ENCODE measurements at places on chromosomes 1 and 21.

GRCh38 chr1:31938184-31938975 is at the start of gene PTP4A2:
PTP4A2 (minus strand) TSS chr1:31938368; CDS start chr1:31919065, 19,303 bp downstream.
- peak; percentile 91 for DNase-seq

- DNase-seq: no peak
Measured at GRCh38 chr1:17023573-17023972, 11.8 kb upstream of the ATP13A2 start.

DNA sequence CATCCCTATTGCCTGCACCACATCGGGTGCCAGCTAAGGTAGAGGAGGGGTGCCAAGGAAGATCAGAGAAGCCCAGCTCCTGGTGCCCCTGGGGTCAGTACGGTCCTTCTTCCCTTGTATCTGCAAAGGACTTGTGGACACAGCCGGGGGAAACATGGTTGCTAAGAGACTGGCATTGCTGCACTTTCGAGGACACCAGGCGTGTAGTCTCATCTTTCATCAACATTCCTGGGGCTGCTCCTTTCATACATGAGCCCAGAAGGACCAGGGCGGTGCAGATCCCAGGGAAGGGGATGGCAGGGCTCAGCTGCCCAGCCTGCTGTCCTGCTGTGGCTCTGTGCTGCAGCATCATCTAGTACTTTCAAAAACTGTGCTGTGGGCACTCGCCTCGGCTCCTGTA is 61.0 kb downstream of the RUNX1 start:
- DNase-seq: no peak

DNA sequence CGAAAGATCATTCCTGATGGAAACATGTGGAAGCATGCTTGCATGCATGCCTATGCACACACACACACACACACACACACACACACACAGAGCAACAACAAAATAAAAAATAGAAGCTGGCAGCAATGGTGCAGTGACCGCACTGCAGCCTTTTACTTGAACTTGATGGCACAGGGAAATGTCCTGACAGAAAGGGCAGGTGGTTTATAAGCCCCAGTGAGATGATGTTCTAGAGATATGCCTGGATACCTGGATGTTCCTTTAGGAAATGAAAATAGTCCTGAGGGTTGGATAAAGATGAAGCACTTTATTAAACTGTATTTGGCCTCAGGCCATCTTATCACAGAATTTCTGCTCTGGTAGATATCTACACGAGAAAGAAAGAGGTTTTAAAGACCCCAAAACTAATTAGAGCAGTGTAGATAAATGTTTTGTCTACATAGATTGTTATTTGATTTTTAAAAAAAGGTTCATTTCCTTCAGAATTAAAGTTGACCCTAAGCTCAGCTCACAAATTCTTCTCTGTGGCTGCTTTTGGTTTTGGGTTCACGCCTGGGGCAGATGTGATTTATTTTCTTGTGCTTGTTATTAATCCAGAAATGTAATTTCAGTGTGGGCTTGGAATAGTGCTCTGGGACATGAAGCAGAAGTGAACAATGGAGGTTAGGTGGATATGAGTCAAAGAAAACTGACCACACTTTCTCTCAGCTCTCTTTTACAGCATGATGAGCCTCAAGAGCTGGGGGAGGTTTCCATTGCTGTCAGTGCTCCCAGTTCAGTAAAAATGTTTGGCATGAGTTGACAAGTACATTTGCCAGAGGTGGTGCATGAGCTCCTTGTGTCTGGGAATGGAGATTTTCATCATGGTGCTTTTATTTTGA is 22.9 kb downstream of the ADAM30 start:
- no peak for DNase-seq

- DNase-seq: no peak
Measured at GRCh38 chr1:90417126-90417525, 300.0 kb downstream of the BARHL2 start.

DNA sequence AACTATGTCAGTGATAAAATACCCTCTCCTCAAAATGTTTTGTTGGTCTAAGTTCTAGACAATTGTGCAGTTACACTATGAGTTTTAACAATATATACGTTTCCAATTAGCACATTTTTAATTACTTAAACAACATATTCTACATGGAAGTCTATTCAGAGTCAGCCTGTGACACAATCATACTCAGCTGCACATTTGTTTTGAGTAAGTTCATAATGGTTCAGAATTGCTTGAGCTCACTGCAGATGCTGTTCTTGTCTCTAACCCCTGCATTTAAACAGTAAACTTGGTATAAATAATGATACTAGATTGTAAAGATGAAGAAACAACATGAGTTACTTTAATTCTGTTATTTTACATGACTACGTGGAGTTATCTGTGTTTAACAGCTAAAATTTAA is 30.6 kb downstream of the CDKN2C start:
- no peak for DNase-seq

GRCh38 chr1:26378088-26378878 is 5.7 kb upstream of the ZNF683 start:
- DNase-seq: no peak

GRCh38 chr1:20867847-20868246 is 80.7 kb upstream of the HP1BP3 start:
- no peak for DNase-seq

GRCh38 chr1:233114159-233114558 is 163.7 kb downstream of the NTPCR start:
- no peak for DNase-seq

GRCh38 chr1:27588256-27589232 is 15.4 kb downstream of the AHDC1 start:
- DNase-seq: no peak

DNA sequence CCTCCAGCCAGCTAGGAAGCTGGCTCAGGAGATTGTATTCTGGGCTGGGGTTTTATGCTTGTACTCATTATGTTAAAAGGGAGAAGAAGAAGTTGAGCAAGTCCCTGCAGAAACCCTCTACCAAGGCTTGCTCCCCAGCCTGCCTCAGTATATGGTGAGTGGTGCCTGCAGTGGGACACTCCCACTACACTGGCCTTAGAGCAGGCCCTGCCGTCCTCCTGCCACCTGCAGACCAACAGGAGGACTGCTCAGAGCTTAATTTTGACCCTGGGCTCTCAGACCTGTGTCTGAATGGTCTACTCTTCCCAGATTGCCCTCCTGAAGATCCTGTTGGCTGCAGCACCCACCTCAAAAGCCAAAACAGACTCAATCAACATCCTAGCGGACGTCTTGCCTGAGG is 13.0 kb downstream of the STRIP1 start:
- DNase-seq: no peak

DNA sequence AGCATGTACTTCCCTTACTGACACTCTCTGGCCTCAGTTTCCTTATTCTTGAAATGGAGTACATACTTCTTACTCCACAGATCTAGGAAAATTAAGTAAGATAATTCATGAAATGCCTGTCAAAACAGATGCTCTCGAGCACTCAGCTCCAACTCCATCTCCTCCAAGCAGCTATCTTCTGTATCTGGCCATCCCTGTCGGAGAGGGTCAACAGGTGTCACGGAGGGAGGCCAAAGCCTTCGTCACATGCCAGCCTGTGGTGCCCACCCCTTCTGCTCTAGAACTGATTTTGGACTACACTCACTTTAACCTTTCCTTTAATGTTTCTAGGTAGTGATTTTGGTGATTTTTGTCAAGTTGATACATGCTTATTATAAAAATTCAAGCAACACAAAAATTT is 18.8 kb upstream of the PKP1 start:
- DNase-seq: no peak

GRCh38 chr1:227893949-227894721 is 53.6 kb downstream of the WNT9A start:
- DNase-seq: no peak

DNA sequence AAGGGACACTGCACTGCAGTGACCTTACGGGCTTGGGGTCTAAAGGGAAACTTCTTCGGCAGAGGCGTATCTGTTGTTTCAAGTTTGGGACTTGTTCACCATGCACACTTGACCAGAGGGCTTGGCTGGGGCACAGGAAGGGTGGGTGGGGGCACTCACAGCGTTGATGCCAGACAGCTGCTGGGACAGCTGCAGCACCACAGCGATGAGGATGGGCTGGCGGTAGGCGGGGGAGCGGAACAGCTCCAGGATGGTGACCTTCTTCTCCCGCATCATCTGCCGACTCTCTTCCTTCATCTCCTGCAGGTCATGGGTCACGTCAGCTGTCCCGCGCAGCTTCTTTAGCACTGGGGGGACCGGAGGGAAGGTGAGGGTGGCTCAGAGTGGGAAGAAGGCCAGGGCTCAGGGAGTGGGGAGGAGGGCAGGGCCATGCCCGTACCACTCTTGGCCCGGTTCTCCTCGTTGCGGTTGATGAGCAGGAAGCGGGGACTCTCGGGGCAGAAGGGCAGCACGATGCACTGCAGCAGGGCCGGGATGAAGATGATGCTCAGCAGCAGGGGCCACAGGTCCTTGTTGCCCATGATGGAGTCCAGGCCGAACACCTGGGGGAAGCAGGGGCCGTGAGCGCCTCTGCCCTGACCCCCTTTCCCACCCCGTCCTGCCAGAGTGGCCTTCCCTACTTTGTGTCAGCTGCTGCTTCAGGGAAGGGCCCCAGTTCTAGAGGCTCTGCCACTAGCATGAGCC is 29.1 kb downstream of the SLC2A1 start:
- DNase-seq: no peak

- no peak for DNase-seq
Measured at GRCh38 chr1:96498744-96499340, 222.7 kb upstream of the PTBP2 start.

DNA sequence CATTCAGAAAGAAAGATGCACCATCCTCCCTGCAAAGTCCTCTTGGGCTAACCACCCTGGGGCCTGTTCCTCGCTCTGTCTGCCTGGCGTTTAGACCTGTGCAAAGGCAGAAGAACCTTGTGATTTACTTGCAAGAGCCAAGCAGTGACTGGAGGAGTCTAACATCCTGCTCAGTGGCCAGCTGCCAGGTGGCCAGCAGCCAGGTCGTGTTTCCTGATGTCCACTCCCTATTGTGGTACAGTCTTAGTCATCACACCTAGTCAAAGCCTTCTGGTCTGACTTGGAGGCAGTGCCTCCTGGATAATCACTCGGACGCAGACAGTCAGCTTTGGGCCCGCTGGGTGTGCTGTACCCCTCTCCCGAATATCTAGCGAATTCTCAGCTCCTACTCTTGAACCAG is 118.1 kb downstream of the PGBD5 start:
- DNase-seq: no peak

- no peak for DNase-seq
Measured at GRCh38 chr1:156310962-156311361, 11.9 kb upstream of the VHLL start.

GRCh38 chr21:29626801-29627470 is 312.9 kb downstream of the GRIK1 start:
- DNase-seq: no peak

GRCh38 chr1:52641307-52641706 is 8.3 kb downstream of the SHISAL2A start:
- DNase-seq: no peak
